ENCODE measurements at places on chromosomes 2 and 18.

GRCh38 chr2:120109186-120110061 lies 96.5 kb downstream of the EPB41L5 start:
- DNase-seq, result no peak

DNA sequence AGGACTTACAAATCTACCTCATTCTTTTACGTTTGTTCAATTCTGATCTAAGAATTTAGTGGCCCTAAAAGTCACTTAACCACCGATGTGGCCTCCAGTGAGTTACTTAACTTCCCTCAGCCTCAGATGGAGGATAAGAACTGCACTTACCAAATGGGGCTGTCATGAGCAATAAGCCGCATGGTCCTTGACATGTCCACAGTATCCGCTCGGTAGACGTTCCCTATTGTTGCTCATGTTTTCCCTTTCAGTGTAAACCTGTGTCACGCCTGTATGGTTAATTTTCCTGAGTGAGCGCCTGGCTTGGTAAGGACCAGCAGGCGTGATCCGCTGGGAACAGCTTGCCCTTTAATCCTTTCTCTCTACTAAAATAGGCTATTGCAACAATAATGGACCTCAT lies 20.3 kb downstream of the SEC11C start:
- no peak for DNase-seq

DNA sequence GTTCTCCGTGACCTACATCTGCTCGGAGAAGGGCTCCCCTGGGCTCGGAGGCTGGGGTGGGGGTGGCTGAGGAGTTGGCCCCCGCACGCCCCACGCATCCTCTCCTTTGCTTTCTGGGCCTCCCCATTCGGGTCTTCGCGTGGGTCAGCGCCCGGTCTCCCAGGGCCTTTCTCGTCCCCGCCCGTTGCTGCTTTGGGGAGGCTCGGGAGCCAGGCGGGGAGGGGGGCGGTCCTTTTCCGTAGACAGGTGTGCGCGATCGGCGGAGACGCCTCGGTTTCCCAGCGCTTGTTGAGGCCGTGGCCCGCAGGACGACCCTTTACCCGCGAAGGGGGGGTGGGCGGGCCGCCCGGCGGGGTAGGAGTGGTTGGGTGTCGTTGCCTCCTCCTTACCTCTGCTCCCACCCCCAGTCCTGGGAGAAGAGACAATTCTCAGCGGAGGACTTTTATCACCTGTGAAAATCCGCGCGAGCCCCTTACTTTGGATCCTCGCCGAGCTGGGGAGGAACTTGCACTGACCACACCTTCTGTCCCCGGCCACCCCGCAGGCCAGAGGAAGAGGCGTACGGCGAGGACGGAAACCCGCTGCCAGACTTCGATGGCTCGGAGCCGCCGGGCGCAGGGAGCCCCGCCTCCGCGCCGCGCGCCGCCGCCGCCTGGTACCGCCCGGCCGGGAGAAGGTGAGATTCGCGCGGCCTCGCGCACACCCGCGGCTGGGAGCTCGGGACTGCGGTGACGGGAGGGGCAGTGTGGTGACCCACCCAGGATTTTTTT lies 2.6 kb downstream of the ADCYAP1 start:
- peak; percentile 10 for DNase-seq

DNA sequence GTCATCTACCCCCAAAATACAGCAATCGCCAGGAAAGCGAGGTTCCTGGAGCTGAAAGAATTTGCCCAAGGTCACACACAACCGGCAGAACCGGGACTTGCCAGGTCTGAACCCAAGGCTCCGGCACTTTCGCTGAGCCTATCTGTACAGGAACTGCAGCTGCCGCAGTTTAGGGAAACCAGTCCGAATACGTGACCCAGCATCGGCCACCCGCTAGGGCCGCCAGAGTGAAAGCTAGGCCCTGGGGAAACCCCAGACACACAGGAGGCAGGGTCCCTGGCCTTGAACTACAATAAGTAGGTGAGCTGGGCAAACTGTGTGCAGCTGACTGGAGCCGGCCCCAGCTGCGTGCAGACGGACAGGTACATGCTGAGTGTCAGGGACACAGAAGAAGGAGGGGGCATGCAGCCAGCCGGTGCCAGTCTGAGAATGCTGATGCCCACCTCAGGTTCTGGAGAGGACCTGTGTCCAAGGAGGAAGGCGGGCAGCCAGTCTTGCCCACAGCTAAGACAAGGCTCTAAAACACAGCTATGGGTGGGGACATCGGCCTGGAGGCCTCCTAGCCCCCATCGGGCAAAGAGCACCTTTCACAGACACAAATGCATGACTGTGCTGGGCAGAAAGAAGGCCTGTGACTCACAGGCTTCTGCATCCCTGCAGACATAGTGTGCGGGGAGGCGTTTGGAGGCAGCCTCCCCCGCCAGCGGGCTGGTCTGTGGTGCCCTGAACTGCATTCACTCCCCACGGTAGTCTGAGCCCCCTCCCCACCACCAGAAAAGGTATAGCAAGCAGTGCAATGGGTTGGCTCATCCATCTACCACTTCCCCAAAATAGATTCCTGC lies 107.4 kb upstream of the ID2 start:
- no peak for DNase-seq

Measured in T-helper 2 cell treated with Interferon-gamma antibody and Interleukin-4, amounts not matched to agents 5 μg/mL and 100 μg/mL, for 36 hours (primary cell).